Airway epithelial cell (primary cell): ENCODE measurements at places on chromosomes 12 and 14. TPM values are rescaled to one million over a fixed set of nuclear protein-coding genes. Genes with fewer than 3 reads are reported as not detected.

Gene FAM186B
- 0.07 and 0.14 TPM in 2 replicates for total RNA-seq

Gene TTC8
- total RNA-seq, result 15.8 and 17.4 TPM in 2 replicates

Gene OR4E2
- total RNA-seq, result not detected in 2 replicates

Gene SMARCD1
- 41.6 and 74.7 TPM in 2 replicates for total RNA-seq

Gene ORMDL2
- 37.2 and 39.4 TPM in 2 replicates for total RNA-seq

Gene GDF3
- total RNA-seq, result not detected in 2 replicates

Gene CD163
- not detected in 2 replicates for total RNA-seq

Gene AICDA
- total RNA-seq, result not detected in 2 replicates

Gene KRT6C
- total RNA-seq, result 220 and 261 TPM in 2 replicates

Gene IAPP
- not detected in 2 replicates for total RNA-seq

Gene NXPH4
- 6.2 and 9.3 TPM in 2 replicates for total RNA-seq

Gene ZC2HC1C
- total RNA-seq, result 0.56 and 4.4 TPM in 2 replicates

Gene DNM1L
- 63.8 and 73.9 TPM in 2 replicates for total RNA-seq

Gene TMX1
- total RNA-seq, result 31.7 and 39.7 TPM in 2 replicates

Gene INHBC
- 0.74 TPM in 1 of 2 replicates, not detected in the other for total RNA-seq

Gene KCNMB4
- 0.33 and 2.0 TPM in 2 replicates for total RNA-seq

Gene RAD51AP1
- 16.6 and 19.5 TPM in 2 replicates for total RNA-seq

Gene RASAL1
- total RNA-seq, result 0.60 and 1.1 TPM in 2 replicates

Gene METTL1
- total RNA-seq, result 18.8 and 21.2 TPM in 2 replicates

Gene SMIM41
- not detected in 2 replicates for total RNA-seq

Gene P2RX2
- total RNA-seq, result not detected in 2 replicates

Gene TMEM233
- total RNA-seq, result not detected in 2 replicates

Gene NAA30
- 10.2 and 11.7 TPM in 2 replicates for total RNA-seq

Gene EGLN3
- 18.0 and 25.5 TPM in 2 replicates for total RNA-seq

Gene COCH
- 0.42 and 1.0 TPM in 2 replicates for total RNA-seq

Gene FOXG1
- not detected in 2 replicates for total RNA-seq

Gene PLEK2
- total RNA-seq, result 86.1 and 98.0 TPM in 2 replicates

Gene GALNT16
- 0.07 TPM in 1 of 2 replicates, not detected in the other for total RNA-seq

Gene KRT86
- total RNA-seq, result 0.56 TPM in 1 of 2 replicates, not detected in the other

Gene CKB
- 220 and 267 TPM in 2 replicates for total RNA-seq

Gene RAPGEF3
- 4.0 and 4.2 TPM in 2 replicates for total RNA-seq

Gene IFI27
- 0.49 and 72.5 TPM in 2 replicates for total RNA-seq

Gene SYCP3
- total RNA-seq, result not detected in 2 replicates

Gene DCAF5
- 11.6 and 17.9 TPM in 2 replicates for total RNA-seq

Gene PPP1R36
- total RNA-seq, result 0.14 TPM in 1 of 2 replicates, not detected in the other

Gene SLC5A8
- not detected in 2 replicates for total RNA-seq

Gene PMEL
- total RNA-seq, result 1.9 and 2.6 TPM in 2 replicates

Gene CMA1
- total RNA-seq, result not detected in 2 replicates

Gene BICDL1
- total RNA-seq, result 7.8 and 9.4 TPM in 2 replicates

Gene FGF6
- total RNA-seq, result not detected in 2 replicates

Gene CLEC7A
- 0.14 and 1.5 TPM in 2 replicates for total RNA-seq

Gene KERA
- not detected in 2 replicates for total RNA-seq

Gene CLEC4E
- total RNA-seq, result not detected in 2 replicates

Gene LRRC10
- total RNA-seq, result not detected in 2 replicates

Gene ADAMTS20
- not detected in 2 replicates for total RNA-seq

Gene DAO
- not detected in 2 replicates for total RNA-seq

Gene KRT79
- not detected in 2 replicates for total RNA-seq

Gene KRT72
- not detected in 2 replicates for total RNA-seq

Gene APOF
- total RNA-seq, result not detected in 2 replicates

Gene PLCZ1
- not detected in 2 replicates for total RNA-seq

Gene NRL
- total RNA-seq, result 0.23 and 1.5 TPM in 2 replicates

Gene ZFHX2
- 0.21 and 2.0 TPM in 2 replicates for total RNA-seq
